ENCODE measurements at places on chromosomes 7 and 10.

GRCh38 chr10:103171278-103171677 is 21.8 kb downstream of the NT5C2 start:
- no peak for DNase-seq

- no peak for DNase-seq
Observed at GRCh38 chr7:130329681-130330080, 14.9 kb upstream of the CPA5 start.

- peak; percentile 37 for DNase-seq
Observed at GRCh38 chr7:139482662-139483466, 609 bp downstream of the KLRG2 start.

DNA sequence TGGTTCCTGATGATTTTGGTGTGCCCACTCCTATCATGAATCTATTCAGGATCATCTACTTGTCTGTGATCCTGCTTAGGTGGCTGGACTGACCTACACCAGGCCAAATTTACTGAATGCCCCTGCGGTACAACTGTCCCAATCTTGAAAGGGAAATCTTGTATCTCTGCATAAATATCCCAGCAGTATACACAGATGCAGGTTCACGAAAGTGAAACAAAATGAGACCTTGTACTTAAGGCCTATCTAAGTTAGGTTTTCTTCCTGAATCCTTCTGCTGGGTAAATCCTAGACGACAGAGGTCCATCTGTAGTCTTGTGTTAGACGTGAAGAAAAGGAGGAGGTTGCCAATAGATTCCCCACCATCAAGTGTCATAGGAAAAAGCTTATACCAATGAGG is 85.5 kb upstream of the NOBOX start:
- DNase-seq = no peak

GRCh38 chr10:108303149-108303548 is 1138.6 kb upstream of the SORCS1 start:
- DNase-seq = no peak

DNA sequence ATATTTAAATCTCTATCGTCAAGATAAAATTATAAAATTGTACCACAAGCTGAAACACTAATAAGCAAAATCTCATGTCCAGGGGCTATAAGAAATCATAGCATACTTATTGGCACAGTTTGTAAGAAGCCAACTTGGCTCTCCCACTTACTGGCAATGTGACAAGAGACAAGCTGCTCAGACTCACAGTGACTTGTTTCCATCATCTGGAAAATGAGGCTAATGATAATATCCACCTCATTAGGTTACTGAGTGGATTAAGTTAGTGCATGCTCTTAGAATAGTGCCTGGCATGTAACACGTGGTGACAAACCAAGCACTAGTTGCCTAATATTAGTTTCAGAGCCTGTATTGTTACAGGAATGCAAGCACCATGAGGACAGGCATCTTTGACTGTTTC is 234.4 kb downstream of the GLI3 start:
- no peak for DNase-seq

DNA sequence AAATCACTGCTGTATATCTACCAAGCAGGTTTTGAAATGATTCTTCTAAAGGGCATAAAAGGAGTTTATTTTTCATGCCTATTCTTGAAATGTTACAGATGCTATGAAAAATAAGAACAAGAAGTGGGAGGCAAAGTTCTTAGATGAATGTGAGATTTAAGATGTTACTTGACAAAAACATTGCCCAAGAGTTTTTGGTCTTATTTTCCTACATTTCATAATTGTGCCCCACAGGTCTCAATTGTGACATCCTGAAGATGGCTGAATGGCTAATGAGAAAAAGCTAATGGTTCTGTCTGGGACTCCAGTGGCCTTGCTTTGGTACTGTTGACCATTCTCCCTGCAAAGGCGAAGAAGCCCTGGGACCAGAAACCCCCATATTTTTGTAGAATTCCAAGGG is 43.0 kb upstream of the IFRD1 start:
- no peak for DNase-seq

- no peak for DNase-seq
Observed at GRCh38 chr7:38391751-38392150, 118.3 kb upstream of the TARP start.

- DNase-seq = no peak
Observed at GRCh38 chr10:126131341-126131740, 235.0 kb downstream of the FANK1 start.

- DNase-seq = no peak
Observed at GRCh38 chr7:78377532-78377931, 579.0 kb downstream of the PHTF2 start.

DNA sequence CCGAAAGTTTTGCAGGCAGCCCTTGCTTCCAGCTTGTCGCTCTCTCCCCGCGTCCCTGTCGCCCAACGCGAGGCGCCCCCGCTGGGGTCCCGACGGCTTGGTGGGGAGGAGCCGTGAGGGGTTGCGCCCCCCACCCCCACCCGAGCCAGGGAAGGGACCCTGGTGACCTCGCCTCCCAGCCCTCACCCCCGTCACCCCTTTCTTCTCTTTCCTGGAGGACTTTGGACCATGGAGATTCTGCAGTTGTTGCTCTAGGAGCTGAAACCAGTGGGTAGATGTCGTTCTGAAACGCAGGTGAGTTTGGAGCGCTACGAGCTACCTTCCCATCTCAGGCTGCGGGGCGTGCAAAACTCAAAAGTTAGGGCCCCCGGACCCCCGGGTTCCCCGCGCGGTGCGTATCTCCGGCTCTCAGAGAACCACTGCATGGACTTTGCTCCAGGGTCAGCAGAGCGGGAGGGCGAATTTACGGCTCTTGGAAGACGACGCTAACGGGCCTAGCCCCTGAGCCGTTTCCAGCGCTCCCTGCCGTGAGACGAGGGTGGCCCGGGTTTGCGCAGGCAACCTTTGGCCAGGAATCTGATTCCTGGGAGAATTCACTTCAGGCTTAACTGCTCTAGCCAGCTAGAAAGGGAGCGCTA is 684 bp upstream of the ATXN7L1 start:
- DNase-seq = peak; percentile 52

DNA sequence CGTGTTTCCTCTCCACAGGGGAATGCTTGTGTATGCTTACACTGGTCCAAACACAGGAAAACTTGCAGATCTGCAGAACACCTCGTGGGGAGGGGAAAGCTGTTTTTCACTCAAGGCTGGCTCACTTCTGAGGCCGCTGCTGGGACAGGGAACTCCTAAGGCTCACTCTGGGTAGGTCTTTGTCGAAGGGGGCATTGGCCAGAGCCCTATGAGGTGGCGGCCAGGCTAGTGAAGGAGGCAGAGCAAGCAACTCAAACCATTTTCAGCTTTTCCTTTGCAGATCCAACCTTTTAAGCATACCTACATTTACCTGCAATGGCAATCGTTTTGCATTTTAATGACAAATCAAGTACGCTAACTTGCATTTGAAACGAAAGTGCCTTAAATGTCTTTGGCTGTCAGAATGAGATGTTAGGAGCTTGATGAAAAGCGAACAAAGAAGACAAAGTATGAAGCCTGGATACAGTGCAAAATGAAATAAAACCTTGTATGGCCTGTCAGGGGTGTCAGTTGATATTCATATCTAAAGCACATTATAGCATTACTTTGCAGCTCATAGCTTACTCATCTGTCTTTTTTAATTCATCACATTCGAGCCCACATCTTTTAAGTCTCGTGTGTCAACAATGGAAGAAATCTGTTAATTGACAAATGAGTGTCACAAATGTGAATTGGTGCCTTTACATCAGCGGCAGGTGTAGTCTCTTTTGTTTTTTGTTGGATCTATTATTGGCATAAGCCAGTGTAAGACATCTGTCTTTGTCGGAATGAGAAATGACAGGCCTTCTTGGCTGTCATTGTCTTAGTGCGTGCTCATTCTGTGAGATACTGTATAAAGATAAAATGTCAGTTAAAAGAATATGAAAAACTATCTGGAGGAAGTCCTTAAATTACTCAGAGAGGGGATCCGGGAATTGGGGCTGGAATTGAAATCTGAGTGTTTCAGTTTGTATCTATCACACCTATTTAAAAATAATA is 30.5 kb downstream of the LRMDA start:
- DNase-seq = no peak

DNA sequence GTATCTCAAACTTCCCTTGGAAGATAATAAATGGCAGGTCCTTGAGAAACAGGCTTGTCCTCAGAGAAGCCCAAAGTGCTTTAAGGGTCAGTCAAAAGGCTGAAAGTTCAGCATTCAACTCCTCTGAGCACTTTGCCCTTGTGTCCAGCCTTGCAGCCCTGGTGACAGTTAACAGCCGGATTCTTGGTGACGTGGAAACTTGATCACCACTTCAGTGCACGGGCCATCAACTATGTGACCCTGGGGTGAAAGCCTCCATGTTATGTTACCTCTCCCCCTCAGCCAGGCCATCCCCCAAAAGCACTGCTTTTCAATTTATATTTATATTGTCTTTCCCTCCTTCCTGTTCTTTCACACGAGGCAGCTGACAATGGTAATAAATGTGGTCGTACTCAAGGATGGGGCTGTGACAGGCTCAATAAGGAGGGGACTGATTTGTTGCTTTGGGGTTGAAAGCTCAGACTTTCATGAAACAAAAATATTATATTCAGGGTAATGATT is 164.0 kb upstream of the NRP1 start:
- no peak for DNase-seq

DNA sequence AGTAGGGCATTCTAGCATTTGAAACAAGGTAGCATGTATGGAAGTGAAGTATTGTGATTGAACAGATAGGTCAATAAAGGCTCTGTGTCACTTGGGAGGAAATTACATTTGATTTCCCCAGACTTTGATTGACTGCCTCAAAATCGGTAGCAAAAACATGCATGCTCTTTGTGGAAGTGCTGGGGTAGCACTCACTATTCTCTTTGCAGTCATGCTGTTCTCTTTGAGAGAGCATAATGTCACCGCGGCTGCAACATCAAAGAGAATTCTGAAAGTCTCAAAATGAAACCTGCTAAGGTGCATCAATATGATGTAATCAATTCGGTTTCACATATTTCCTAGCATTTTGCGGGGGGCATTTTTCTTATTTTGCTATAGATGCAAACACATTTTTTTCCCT is 64.2 kb downstream of the ARMC3 start:
- no peak for DNase-seq

DNA sequence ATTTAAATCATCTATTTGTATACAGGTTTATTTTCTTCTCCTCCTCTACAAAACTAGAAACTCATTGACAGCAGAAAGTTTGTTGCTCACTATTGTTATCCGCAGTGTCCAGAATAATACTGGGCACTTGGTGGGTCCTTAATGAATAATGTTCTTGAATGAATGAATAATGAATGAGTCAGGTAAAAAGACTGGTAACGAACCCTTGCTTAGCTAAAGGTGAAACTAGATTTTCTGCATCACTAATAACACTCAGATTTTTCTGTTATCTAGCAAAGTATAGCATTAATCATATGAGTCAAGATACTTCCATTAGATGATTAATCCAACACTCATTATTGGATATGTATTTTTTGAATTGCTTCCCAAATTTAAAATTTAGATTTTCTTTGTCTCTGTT is 953.2 kb downstream of the SORCS3 start:
- DNase-seq = no peak

- no peak for DNase-seq
Observed at GRCh38 chr7:40120020-40120419, 14.4 kb downstream of the MPLKIP start.

GRCh38 chr10:50501924-50502452 is 121.8 kb downstream of the SGMS1 start:
- no peak for DNase-seq

GRCh38 chr10:29379208-29379607 is 90.3 kb downstream of the LYZL1 start:
- DNase-seq = no peak

GRCh38 chr10:113292086-113292485 is 260.8 kb upstream of the HABP2 start:
- DNase-seq = no peak

GRCh38 chr7:5423306-5423975 is at the start of gene TNRC18:
Gene TNRC18 (minus strand): TSS chr7:5423834. CDS start chr7:5421246, 2,588 bp downstream.
- DNase-seq = peak; percentile 80

- no peak for DNase-seq
Observed at GRCh38 chr7:116601426-116601825, 70.6 kb upstream of the MET start.

DNA sequence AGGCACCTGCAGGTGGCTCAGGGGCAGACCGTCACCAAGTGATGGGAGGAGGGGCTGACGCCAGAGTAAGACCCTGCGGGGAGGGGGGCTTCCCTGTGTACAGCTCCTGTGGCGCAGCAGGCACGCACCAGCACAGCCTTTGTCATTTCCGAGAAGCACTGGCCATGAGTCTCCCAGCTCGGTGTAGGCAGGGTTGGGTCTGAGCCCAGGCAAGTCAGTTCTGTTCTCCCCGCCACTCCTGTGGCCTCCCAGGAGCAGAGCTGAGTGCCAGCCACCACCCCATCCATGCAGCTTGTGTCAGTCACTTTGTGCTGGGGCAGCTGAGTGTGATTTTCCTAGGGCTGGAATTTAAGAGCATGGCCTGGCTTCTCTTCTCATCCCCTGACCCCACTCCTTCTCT is 13.2 kb downstream of the CPSF4 start:
- DNase-seq = no peak

GRCh38 chr10:124316326-124316725 is 102.4 kb downstream of the OAT start:
- no peak for DNase-seq

DNA sequence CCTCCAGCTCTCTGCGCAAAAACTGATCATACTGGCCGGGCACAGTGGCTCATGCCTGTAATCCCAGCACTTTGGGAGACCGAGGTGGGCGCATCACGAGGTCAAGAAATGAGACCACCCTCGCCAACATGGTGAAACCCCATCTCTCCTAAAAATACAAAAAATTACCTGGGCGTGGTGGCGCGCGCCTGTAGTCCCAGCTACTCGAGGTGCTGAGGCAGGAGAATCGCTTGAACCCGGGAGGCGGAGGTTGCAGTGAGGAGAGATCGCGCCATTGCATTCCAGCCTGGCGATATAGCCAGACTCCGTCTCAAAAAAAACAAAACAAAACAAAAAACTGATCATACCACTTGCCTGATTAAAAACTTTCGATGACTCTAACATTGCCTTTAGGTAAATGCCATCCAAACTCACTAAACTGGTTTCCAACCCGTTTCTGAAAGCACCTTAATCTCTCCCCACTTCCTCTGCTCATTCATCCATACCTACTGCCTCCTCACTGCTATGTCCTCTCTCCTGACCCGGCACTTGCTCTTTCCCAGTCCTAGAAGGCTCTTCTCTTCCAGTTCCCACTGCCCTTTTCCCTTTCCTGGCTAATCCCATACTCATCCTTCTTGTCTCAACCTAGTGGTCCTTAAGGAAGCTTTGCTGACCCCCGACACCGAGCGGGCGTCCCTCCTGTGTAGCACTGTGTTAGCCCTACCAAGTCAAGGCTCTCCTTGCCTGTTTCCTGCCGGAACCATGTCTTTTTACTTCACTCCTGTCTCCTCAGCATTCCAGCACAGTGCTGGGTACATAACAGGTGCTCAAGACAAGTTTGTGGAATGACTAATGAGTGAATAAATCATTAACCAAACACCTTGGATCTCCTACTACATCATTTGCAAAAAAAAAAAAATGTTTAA is 686 bp upstream of the MIOS start:
- DNase-seq = no peak
